ENCODE measurements at places on chromosomes 12 and 14. TPM values are rescaled to one million over a fixed set of nuclear protein-coding genes. Genes with fewer than 3 reads are reported as not detected.

DNA sequence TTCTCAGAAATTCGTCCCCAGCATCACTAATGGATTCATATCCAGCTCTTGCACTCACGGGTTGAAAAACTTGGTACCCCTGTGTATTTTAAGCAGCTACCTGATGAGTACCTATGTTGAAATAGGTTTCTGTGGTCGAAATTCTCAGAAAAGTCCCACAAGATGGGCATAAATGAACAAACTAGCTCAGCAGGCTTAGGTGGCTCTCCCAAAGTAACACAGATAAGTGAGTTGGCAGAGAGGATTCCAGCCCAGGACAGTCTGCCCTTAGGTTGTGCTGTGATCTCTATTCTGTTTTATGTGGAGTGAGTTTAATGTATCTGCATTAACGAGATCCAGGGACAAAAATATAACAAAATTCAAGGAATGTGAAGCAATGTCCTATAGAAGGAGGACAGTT lies 92.3 kb downstream of the RGS6 start:
- no peak for DNase-seq

DNA sequence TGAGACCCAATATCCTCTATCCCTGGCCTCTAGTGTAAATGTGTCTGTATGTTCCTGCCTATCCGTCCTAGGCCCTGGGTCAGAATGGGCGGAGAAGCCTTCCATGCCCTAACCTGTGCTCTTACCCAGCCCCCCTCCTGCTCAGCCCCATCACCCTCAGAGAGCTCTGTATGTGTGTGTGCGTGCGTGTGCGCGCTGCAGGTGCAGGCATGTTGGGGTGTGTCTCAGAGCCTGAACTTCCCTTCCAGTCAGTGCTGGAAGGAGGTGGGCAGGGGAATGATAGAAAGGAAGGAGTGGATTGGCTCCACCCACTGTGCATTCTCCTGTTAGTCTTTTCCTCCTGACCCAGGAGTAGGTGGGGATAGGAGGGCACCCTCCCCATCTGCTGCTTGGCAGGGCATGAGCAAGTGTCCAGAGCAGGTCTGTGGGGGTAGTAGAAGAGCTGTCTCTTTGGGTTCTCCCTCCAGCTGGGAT lies 7.2 kb downstream of the NAB2 start:
- DNase-seq = no peak

DNA sequence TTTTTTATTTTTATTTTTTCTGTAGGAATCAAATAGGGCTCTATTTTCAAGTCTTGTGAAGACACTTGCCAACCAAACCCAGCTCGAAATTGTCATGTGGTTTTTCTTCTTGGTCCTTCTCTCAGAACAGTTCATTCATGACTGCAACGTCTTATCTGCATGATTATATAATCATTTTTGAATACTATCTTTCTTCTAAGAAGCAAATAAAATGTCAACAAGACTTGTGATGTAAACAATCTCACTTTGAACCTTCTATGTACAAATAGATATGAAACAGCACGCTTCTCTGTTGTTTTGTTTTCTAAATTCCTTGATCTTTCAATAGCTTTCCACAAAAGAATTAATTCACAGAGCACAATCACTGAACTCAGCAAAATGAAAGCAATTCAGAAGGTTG lies 320.7 kb downstream of the SOX5 start:
- DNase-seq = no peak

NTS gene
- 0.24 TPM for total RNA-seq

PTPRO gene
- 2.8 TPM for total RNA-seq

KRT6C gene
- total RNA-seq = not detected

All from A673 (cell line).